ENCODE measurements at places on chromosomes 4 and X.
A peak's percentile ranks its signal among the peaks of the same experiment; 100 is the strongest.

- peak; percentile 35 for DNase-seq
Measured at GRCh38 chr4:25484243-25484721, 107.2 kb downstream of the ANAPC4 start.

DNA sequence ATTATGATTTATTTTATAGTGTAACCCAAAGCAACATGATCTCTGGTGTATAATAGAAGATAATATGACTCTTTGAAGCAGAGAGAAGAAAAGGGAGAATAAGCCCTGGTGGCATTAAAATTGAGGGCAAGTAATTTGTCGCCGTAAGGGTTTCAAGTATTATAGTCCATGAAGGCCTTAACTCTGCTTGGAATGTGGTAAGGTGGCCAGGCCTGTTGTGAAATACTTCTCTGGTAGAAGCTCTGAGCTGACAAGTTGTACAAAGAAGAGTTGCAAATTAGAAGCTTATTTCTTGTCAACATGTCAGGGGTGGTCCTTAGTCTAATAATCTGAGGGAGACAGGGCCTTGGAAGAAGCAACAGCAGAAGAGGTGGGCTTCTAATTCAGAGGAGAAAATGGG, 151.7 kb upstream of the HHIP start:
- DNase-seq, result no peak

GRCh38 chr4:166274136-166274761, 401.2 kb downstream of the TLL1 start:
- no peak for DNase-seq

DNA sequence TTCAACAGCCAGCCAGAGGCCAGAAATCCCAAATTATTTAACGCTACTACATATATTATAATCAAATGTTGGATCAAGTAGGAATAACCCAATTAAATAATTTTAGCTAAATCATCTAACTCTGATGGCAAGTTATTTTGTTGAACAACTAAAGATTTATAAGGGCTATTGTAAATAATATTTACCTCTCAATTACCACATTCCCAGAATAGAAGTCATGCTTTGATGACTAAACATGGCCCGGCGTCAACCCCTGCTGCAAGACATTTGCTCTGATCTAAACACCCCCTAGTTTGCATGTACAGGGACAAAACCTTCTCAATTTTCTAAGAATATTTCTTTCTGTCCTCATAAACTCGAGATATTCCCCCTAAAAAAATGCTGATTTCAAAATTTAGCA, 14.2 kb downstream of the VEGFC start:
- no peak for DNase-seq

DNA sequence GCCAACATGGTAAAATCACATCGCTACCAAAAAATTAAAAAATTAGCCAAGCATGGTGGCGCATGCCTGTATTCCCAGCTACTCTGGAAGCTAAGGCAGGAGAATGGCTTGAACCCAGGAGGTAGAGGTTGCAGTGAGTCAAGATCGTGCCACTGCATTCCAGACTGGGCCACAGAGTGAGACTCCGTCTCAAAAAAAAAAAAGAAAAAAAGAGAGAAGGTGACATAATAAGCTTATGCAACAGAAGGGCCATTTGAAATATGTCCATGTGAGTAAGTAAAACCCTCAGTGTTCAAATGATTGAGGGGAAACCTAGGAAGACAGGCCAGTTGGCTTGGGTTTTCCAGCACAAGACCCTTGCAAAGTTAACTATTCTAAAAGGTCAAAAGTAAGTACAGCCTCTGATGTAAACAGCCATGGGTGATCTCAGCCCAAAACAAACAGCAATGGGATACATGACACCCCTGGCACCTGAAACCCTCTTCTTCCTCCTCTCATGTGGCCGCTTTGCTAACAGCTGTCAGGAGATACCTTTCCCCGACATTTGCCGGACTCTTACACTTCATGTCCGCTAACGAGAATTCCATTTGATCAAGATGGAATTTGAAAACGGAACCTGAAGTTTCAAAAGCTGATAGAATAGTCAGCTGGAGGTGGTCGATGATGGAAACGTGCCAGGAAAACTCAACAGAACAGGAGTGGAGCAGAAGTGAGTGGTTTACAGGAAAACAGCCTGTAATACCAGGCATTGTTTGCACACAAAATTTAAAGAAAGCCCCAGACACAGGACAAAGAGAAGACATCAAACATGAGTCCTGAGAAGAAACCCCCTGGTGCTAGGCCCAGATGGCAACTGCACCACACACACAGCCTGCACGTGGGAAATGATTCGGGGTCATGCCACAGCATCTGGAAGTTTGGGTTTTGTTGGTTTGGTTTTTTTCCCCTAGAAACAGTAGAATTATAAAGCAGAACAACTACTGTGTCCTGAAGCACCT, 93.0 kb upstream of the STS start:
- DNase-seq, result no peak

- DNase-seq, result peak; percentile 2
Measured at GRCh38 chr4:169311643-169312365, 41.0 kb upstream of the SH3RF1 start.

DNA sequence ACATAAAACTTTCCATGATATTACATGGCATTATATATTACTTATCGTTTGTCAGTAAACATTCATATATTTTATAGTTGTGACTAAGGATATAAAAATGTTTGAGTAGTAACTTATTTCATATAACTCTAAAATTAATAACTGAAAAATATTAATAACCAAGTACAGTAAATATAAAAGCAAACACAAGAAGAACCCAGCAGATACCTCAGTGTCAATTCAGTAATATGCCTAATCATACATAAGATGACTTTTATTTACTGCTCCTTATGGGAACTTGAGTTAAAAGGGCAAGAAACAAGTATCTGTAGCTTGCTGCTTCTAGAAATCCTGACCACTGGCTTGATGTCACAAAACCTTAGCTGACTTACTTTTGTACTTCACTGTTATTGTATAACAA, 28.4 kb upstream of the MAPK10 start:
- no peak for DNase-seq

- DNase-seq, result no peak
Measured at GRCh38 chr4:42640613-42641012, 16.3 kb downstream of the ATP8A1 start.

DNA sequence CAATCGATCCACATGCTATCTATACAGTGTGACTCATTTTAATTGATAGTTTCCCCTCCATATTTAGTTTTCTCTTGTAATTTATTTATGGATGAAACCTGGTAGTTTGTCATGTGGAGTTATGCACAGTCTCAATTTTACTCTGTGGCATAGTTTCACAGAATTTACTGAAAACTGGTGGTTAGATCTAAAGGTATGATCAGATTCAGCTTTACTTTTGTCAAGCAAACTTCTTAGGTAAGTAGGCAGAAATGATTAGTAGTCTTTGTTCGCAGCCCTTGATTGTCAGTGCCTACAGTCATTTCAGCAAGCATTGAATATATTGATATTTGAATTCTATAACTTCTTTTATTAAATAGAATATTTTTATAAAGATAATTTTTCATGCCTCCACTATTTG, 2.5 kb downstream of the ADD1 start:
- no peak for DNase-seq

- DNase-seq, result peak; percentile 76
Measured at GRCh38 chrX:137051978-137052642, 18.3 kb upstream of the GPR101 start.

GRCh38 chrX:65679071-65679540, 11.7 kb downstream of the MSN start:
- no peak for DNase-seq

DNA sequence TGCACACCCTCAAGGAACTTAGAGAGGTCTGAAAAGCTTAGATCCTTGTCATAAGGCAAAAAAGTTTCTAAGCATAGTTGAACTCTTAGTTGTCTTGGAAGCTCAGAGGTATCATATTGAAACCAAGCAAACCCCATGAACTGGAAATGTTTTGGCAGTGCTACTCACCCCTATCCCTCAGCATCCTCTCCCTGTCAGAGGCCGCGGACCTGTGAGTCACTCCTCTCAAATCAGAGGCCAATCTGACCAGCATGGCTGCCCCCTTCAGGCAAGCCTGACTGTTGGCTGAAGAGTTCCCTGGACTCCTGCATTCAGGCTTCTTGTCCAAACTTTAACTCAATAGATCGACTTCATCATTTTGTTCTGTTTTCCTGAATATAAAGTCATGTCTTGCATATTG, 69.4 kb downstream of the KCNIP4 start:
- DNase-seq, result no peak

- DNase-seq, result no peak
Measured at GRCh38 chr4:98305576-98305975, 44.4 kb downstream of the RAP1GDS1 start.

DNA sequence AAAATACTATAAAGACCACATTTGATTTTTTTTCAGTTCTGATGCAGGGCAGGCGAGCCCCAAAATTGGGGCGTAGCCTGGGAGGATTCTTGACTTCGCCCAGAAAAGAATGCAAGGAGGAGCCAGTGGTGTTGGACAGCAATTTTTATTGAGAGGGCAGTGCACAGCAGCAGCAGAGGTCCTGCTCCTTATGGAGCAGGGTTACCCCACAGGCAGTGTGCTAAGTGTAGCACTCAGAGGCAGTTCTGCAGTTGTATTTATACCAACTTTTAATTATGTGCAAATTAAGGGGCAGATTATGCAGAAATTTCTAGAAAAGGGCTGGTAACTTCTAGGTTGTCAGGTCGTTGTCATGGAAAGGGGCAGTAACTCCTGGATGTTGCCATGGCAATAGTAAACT, 69.9 kb downstream of the GASK1B start:
- no peak for DNase-seq

- no peak for DNase-seq
Measured at GRCh38 chr4:98381306-98381705, 120.1 kb downstream of the RAP1GDS1 start.

GRCh38 chrX:63349307-63349706, 1.8 kb downstream of the SPIN4 start:
- peak; percentile 35 for DNase-seq

All from NCI-H1105 treated with DMSO at 0.1 percent for 48 hours (cell line).